ENCODE measurements at places on chromosomes 1 and 21. TPM values are rescaled to one million over a fixed set of nuclear protein-coding genes. Genes with fewer than 3 reads are reported as not detected.
A peak's percentile ranks its signal among the peaks of the same experiment; 100 is the strongest.

DNA sequence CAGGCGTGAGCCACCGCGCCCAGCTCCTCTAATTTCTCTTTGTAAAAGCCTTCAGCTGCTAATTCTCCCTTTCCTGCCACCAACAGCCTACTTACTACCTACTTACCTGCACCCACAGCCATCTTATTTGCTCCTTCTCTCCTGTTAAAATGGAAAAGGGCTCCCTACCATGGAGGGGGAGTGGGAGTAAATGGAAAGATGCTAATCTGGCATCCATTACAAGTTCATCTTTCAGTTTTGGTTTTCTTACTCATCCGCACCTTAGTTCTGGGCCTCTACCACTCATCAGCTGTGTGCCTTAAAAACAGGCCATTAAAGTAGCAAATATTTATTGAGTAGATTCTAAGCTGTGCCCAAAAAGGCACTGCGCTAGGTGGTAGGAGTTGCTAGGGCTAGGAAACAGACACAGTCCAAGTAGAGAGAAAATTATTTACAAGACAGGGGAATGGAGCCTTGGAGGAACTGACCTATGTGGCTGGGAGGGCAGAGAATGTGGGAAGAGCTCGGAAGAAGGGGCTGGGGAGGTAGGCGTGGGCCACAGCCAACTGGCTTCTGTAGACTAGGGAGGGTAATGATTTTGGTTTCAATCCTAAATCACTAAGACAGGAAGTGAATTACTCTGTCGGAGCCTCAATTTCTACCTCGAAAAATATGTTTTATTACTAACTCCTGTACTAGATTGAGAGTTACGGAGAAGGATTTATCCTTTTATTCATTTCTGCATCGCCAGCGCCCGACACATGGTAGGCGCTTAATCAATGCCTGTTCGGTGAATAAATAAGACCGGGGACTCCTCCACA, 685 bp upstream of the DDI2 start:
- H3K4me3 ChIP-seq, result peak overlapping the region; percentile 89
- DNase-seq, result peak; percentile 38
- H3K27ac ChIP-seq, result peak overlapping the region; percentile 82
- no peaks in the 10 kb centered on the region for H3K27me3 ChIP-seq
- H3K4me1 ChIP-seq, result peaks cover 3% of the 10 kb centered on the region

GRCh38 chr1:3061981-3062615, 6.9 kb upstream of the PRDM16 start:
- no peaks in the 10 kb centered on the region for H3K4me1 ChIP-seq
- no peaks in the 10 kb centered on the region for H3K36me3 ChIP-seq
- peaks cover 36% of the 10 kb centered on the region for H3K27me3 ChIP-seq
- H3K4me3 ChIP-seq, result no peak overlapping the region
- no peak for DNase-seq
- H3K27ac ChIP-seq, result no peak overlapping the region

- peak overlapping the region; percentile 65 for H3K4me3 ChIP-seq
- no peaks in the 10 kb centered on the region for H3K36me3 ChIP-seq
- DNase-seq, result peak; percentile 73
- peaks cover 5% of the 10 kb centered on the region for H3K4me1 ChIP-seq
These were observed 1.2 kb upstream of the NEGR1 start for GRCh38 chr1:72283307-72284083.

DNA sequence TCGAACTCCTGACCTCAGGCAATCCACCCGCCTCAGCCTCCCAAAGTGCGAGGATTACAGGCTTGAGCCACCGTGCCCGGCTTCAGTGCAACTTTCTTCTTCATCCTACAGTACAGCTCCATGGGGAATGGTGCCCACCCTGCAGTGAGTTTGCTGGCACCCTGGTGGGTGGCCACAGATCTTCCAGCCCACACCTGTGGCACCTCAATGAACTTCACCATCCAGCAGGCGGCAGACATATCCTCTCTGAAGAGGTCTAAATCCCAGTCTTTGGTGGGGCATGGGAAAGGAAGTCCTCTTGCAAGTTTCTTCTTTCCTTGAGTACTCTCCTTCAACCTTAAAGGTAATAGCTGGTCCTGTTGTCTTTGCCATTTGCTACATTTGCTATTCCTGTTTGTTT, 18.1 kb upstream of the ZBTB8A start:
- no peak overlapping the region for H3K27ac ChIP-seq
- H3K36me3 ChIP-seq, result no peaks in the 10 kb centered on the region
- no peak for DNase-seq
- no peaks in the 10 kb centered on the region for H3K4me1 ChIP-seq

SMPDL3B gene
- 0.67 TPM for polyA plus RNA-seq

RGS4 gene
- polyA plus RNA-seq, result 124 TPM

SAMD13 gene
- polyA plus RNA-seq, result 1.3 TPM

- H3K36me3 ChIP-seq, result peaks cover 5% of the 10 kb centered on the region
- no peak for DNase-seq
These were observed 148.0 kb downstream of the GALNT2 start for GRCh38 chr1:230215031-230215430.

GRCh38 chr21:35896060-35896459, 164.3 kb downstream of the SETD4 start:
- no peak for DNase-seq
- H3K27me3 ChIP-seq, result peaks cover 8% of the 10 kb centered on the region

DNA sequence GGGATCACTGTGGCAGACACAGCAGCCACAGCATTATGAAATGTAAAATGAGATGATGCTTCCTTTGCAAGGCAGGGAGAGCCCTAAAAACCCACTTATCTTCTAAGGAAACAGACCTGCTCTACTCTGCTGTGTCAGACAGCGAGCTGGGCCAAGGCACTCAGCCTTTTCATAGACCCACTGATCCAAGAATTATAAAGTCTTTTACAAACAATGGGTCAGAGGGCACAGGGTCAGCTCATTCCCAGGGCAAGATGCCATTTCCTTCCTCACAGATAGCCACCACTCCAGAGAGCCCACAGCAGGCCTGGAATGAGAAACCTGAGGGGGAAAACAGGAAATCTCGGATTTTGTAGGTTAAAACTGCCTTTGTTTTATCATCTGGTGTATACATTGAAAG, 42.9 kb downstream of the CASQ2 start:
- no peak overlapping the region for H3K4me3 ChIP-seq
- no peak for DNase-seq
- no peaks in the 10 kb centered on the region for H3K36me3 ChIP-seq
- H3K27me3 ChIP-seq, result peaks cover 8% of the 10 kb centered on the region

LCE1B gene
- polyA plus RNA-seq, result not detected

DNA sequence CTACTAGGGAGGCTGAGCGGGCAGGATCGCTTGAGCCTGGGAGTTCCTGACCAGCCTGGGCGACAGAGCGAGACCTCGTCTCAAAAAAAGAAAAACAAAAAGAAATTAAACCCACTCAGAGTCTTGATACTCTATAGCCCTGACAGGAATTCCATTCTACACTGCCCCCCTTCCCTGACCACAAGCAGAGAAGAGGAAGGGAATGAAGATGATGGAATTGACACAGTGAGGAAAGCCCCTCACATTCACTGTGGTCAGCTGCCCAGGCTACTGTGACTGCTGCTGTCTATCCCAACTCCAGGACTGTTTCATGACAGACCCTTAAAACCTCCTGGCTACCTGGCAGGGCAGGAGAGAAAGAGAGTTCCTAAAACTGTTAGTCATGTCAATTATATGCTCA, 12.1 kb downstream of the LIN9 start:
- peaks cover 6% of the 10 kb centered on the region for H3K36me3 ChIP-seq
- H3K27me3 ChIP-seq, result no peaks in the 10 kb centered on the region
- H3K4me1 ChIP-seq, result no peaks in the 10 kb centered on the region
- no peak for DNase-seq
- H3K27ac ChIP-seq, result no peak overlapping the region

GRCh38 chr1:66231217-66231616, 302.7 kb upstream of the SGIP1 start:
- H3K4me1 ChIP-seq, result no peaks in the 10 kb centered on the region
- H3K36me3 ChIP-seq, result no peaks in the 10 kb centered on the region
- DNase-seq, result no peak
- H3K27me3 ChIP-seq, result no peaks in the 10 kb centered on the region

DNA sequence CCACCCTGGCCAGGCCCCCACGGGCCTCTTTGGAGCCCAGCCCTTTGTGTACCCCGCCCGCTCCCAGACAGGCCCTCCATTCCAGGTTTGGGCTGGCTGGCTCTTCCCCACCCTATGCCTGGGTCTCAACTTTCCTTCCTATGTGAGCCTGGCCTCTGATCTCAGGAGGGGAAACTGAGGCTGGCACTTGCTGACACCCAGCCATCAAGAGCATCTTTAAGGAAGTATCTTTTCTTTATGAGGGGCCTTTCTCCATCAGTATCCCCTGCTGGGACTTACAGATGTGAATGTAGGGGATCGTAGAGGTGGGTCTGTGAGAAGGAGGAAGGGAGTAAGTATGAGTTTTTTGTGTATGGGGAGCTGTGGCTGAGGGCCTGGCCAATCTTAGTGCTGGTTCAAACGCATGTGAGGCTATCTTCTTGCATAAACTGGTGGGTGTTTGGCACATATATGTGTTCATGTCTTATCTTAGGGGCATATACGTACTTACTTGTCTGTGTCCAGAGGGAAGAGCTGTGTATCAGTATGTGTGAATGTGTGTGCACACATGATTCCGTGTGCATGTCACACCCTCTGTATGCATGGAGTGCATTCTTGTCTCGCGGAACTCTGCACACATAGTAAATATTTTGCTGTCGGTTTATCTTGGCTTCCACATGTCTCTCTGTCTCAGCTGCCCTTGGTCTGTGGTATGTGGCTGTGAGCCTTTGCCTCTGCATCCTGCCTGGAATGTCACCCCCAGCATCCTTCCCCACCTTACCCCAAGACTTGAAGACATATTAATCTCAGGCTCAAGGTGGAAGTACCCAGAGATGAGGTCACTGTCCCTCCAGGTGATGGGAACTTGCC, 5.4 kb downstream of the NECTIN4 start:
- H3K4me1 ChIP-seq, result peaks cover 13% of the 10 kb centered on the region
- no peak for DNase-seq
- H3K27ac ChIP-seq, result no peak overlapping the region
- H3K4me3 ChIP-seq, result no peak overlapping the region

DNA sequence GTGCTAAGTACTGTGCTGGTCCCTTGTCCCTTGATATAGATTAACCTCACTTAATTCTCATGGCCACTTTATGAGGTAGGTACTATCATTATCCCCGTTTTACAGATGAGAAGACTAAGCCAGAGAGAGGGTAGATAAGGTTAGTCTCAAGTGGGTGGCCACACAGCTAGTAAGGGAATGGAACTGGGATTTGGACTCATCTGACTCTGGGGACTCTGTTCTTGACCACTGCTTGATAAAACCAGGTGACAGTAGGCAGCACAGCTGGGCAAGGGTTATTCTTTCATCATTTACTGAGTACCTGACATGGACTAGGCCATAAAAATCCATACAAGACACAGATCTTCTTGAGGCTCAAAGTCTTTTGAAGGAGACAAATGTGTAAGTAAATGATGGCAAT, 37.2 kb upstream of the PPP2R5A start:
- H3K4me3 ChIP-seq, result no peak overlapping the region
- no peaks in the 10 kb centered on the region for H3K27me3 ChIP-seq
- no peak overlapping the region for H3K27ac ChIP-seq
- no peaks in the 10 kb centered on the region for H3K4me1 ChIP-seq

DNA sequence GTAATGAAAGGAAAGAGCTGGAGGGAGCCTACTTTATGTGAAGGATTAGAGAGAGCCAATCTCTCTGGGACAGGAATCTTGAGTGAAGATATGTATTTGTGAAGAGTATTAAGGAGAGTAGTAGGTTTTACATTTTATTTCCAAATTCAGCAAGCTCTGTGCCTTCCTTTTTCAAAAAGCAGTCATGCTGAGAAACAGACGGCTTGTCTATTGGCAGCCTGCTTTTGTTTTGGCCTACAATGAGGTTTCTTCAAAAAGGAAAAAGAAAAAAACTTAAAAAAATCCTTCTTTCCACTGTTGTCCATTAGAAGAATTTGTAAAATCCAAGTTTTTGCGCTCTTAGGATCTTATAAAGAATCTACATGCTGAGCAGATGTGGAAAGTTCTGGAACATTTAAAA, 103.6 kb upstream of the PTGFR start:
- H3K4me3 ChIP-seq, result no peak overlapping the region
- H3K4me1 ChIP-seq, result no peaks in the 10 kb centered on the region
- no peaks in the 10 kb centered on the region for H3K27me3 ChIP-seq
- no peaks in the 10 kb centered on the region for H3K36me3 ChIP-seq

Data from SK-N-SH (cell line).